ENCODE measurements at places on chromosomes 5 and 9.

- DNase-seq = no peak
Measured at GRCh38 chr5:113193311-113193978, 216.8 kb downstream of the DCP2 start.

- DNase-seq = no peak
Measured at GRCh38 chr9:97906236-97906831, 16.0 kb downstream of the TRMO start.

DNA sequence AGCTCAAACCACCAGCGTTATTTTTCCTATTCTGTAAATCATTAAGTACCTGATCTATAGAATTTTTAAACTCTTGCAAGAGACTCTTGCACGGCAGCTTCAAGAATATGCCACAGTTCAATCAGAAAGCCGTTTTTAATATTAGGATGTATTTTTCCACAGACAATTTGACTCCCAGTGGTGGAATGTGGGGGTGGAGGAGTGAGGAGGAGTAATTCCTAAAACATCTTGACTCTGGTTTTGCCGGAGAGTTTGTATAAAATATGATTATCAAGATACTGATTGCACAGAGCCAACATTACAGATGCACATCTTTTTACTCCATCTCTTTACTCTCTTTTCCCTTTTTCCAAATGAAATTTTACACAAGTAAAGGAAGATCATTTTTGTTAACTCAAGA lies 288.3 kb downstream of the ENC1 start:
- no peak for DNase-seq

- no peak for DNase-seq
Measured at GRCh38 chr5:111776913-111777781, 20.2 kb upstream of the NREP start.

Data from NCI-H82 (cell line).